ENCODE measurements at places on chromosomes 1 and 21.

- no peak for DNase-seq
These were observed 12.6 kb downstream of the COL6A1 start for GRCh38 chr21:45994086-45994661.

DNA sequence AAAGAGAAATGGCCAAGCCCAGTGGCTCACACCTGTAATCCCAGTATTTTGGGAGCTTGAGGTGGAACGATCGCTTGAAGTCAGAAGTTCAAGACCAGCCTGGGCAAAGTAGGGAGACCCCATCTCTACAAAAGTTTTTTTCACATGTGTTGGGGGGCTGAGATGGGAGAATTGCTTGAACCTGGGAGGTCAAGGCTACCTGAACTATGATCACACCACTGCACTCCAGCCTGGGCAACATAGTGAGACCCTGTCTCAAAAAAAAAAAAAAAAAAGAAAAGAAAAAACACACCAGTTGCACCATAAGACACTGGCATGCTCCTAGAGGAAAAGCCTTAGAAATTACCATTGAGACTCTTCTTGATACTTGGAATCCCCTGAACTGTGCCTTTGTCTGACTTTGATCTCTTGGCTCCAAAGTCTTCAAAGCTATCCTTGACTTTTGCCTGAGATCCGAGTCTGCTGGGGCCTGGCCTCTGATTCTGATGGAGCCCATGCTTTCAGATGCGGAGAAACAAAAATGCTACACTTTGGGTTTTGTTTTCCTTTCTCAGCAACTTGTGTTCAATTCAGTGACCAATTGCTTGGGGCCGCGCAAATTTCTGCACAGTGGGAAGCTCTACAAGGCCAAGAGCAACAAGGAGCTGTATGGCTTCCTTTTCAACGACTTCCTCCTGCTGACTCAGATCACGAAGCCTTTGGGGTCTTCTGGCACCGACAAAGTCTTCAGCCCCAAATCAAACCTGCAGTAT is 33.7 kb downstream of the ATP5PO start:
- DNase-seq, result no peak

DNA sequence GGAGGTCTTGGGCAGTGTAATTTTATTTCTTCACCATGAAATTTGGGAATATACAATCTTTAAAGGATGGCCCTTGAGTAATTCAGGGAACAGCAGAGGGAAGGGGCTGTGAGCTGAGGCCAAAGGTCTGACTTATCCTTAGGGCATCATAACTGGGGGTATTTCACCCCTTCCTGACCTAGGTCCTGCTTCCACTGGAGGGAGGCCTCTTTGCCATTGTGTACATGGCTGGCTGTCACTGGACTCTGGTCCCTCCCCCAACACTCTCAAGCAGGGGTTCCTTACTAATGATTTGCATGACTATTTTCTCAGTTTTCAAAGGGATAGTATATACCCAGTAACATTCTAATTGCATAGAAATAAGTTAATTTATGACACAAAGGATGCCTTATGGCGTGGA is 7.2 kb upstream of the PSRC1 start:
- no peak for DNase-seq

DNA sequence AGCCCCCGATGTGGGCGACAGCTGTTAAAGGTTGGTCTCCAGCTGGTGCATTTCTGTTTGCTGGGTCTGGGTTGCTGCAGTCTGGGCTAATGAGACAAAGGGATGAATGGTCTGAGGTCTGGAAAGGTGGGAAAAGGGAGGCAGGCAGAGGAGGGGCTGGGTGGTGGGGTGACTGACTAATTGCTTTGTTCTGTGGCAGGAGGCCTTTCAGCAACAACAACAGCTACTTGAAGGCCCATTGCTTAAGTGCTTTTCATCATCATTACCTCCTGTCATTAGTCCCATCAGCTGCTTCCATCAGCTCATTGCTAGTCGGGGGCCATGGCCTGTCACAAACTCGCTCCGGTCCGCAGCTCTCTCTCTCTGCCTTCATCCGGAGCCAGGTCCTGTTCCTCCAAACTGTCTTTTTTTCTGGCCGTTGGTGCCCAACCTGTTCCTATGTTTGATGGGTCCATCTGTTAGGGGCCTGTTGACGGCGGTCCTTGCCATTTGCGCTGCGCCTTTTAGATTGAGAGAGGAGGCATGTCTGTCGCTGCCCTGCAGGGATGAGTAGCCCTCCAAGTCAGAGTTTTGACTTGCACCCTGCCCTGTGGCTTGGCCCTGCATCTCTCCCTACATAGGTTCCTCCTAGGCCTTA is 105.6 kb upstream of the PLXNA2 start:
- DNase-seq, result peak; percentile 28

DNA sequence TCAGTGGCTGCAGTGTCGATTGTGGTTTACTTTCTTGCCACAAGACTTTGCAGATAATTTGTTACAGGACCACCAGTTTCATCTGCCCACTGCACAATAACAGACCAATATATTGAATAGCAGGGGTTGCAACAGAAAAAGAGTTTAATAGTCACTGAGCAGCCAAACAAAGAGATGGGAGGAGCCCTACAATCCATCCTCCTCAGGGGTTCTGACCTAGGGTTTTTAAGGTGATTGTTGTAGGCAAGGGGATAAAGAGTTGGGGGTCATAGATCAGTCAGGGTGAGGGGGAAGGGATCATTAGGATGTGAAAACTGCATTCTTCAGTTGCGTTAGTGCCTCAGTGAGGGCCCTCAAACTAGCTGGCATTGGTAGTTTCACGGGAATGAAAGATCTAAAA is 110.7 kb upstream of the OLFM3 start:
- no peak for DNase-seq

- no peak for DNase-seq
These were observed 183.3 kb downstream of the AJAP1 start for GRCh38 chr1:4837752-4838151.
